ENCODE measurements at places on chromosomes 12 and 14.

GRCh38 chr12:132169376-132169775 is 25.1 kb downstream of the NOC4L start:
- DNase-seq: no peak

DNA sequence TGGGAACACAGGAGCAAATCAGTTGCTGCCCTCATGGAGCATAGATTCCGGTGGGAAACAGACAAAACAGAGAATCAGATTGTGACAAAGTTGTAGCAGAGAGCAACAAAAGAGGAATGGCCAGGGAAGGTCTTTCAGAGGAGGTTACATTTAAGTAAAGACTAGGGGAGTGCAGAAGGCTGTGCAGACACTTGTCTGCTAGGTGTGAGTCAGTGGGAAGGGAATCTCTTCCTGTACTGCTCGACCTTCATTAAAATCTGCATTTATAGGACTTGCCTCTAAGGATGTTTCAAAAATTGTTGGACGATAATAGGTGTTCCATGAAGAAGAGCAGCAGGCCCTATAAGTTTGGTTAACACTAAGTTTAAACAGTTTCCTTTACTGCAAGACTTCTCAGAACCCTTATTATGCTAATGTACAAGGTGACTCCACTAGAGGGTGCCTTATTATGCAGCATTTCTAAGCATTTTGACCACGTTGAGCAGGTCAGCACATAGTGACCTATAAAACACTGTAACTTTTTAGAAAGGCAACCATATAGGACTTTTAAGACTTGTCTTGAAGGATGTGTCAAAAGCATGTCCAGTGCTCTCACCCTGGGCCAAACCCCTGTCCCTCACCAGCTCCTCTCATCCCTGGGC is 91.8 kb upstream of the RIC8B start:
- DNase-seq: no peak

GRCh38 chr12:58915037-58915436 is 5.3 kb downstream of the LRIG3 start:
- no peak for DNase-seq

DNA sequence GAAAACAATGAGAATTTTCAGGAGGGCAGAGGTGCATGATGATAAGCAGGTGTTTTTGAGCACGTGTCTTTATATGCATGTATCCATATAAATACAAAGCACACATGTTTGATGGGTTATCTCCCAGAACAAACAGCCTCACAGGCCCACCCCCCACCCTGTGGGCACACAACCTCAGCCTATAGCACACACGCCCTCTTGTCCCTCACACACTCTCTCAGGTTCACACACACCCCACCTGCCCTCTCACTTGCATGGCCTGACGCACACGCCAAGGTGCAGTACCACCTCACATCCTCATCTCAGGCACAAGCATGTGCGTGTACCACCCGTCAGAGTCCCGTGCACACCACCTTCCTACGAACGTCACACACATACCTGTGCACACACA is 8.6 kb upstream of the KRT8 start:
- no peak for DNase-seq

DNA sequence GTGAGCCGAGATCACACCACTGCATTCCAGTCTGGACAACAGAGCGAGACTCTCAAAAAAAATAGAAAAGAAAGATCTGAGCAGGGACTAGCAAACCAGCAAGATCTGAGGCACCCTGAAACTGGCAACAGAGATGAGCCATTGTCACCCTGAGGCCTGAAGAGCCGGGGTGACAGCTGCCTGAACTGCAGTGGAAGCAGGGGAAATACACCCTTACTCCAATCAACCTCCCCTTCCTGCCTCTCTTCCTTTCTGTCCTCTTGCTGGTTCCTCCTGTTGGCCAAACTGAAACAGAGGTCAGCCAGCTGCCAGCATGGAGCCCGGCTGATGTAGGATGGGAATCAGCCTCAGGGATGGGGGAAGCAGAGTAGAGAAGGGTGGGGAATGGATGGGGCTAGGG is 192.0 kb downstream of the CHST11 start:
- DNase-seq: no peak

- peak; percentile 81 for DNase-seq
Measured at GRCh38 chr14:24095271-24096068, 1.4 kb downstream of the PCK2 start.
